Occipital lobe (tissue), 3 donors: ENCODE measurements at places on chromosomes 5 and 9.

GRCh38 chr9:128556926-128557634 is 4.7 kb downstream of the SPTAN1 start:
- no peak for DNase-seq

- DNase-seq = no peak
Measured at GRCh38 chr9:115593587-115594091, 475.7 kb upstream of the TNC start.

DNA sequence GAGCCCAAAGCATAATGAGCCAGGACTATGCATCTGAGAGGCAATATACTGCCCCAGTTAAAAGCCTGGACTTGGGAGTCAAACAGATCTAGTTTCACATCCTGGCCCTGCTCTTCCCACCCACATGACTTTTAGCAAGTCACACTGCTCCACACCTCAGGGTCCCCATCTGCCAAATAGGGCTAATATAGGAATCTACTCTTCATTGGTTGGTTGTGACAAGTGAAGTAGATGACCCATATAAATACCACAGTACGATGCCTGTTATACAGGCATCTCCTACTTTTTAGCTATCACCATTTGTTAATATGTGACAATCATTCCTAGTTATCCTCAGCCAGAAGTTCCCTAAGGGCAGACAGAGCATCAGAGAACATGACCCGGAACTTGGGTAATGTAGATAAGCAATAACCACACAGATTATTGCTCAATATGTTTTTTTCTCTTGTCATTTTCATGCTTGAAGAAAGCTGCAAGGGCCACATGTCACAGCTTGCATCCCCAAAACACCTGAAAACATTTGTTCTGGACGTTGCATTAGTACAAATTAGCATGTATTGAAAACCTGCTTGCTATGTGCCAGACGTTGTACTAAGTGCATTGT is 20.4 kb downstream of the ADAM19 start:
- DNase-seq = no peak

GRCh38 chr5:75510836-75511434 is 494 bp downstream of the CERT1 start:
- DNase-seq = peak; percentile 73

- peak; percentile 81 for DNase-seq
Measured at GRCh38 chr5:87944553-87945285, 323.9 kb downstream of the TMEM161B start.

DNA sequence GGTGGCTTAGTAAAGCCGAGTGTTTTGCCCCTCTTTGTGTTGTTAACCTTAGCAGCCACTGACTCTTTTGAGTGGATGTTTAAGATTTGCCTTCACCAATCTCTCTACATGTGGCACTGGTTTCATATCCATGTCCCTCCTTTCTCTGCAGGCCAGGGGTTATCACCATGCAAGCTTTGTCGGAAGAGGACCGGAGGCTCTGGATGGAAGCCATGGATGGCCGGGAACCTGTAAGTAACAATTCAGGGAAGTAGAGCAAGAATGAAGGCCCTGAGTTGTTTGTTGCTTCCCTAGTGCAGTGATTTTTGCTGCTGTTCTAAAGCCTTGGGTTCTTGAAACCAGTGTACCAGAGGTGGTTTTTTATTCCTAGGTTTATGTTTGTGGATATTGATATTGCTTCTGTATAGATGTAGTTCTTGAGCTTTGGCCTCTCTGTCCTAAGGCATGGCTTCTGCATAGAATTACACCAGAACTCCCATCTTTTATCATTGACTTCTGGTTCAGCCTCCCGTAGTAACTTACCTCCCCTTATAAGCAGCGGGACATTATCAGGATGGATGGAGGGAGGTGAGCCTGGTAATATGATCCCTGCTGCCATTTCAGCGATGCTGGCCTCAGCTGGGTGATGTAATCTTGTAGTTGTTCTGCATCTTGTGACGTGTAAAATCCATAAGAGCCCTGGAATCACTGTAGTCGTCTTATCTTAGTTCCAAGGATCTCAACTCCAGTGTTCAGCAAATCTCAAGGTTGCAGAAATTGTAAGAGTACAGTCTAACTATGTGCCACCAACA is 161.9 kb downstream of the ARHGAP26 start:
- DNase-seq = no peak

- DNase-seq = no peak
Measured at GRCh38 chr5:31130676-31131075, 62.8 kb upstream of the CDH6 start.

DNA sequence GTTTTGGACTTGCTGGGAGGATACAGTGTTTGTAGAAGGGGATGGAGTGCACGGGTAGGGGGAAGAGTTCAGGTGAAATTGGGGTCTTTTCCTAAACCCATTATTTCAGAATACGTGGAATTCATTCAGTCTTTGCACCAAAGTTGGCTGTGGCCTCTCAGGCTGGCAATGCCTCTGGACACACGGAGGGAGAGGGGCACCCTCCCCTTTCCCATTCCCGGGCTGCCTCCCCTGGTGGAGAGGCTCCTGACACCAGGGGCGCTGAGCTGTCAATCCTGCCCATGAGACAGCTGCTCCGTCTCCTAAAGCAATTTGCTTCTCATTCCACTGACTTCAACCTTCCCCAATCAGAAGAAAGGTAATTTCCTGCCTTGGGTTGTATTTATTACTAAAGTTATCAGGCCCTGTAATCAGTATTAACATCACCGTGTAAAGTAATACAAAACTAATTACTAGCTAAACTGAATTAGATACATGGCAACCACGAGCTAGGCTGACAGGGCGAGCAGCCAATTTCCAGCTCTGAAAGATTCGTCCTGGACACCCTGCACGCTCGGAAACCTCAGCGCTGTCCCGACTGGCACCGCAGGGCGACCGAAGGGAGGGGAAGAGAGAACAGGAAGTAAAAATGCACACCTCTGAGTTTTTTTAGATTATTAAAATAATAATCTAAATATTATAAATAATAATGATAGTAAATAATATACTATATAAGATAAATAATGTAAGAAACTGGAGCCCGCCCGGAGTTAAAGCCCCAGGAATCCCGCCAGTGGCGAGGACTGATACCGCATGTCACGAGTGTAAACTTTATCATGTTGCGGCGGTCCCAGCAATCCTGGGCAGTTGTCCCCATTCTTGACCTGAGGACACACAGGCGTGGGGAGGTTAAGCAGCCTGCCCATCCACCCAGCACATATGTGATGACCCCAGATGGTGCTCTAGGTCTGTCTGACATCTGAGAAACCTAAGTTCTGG is 6.9 kb upstream of the OLFM1 start:
- no peak for DNase-seq

- DNase-seq = no peak
Measured at GRCh38 chr5:62692946-62693713, 114.5 kb downstream of the LRRC70 start.

DNA sequence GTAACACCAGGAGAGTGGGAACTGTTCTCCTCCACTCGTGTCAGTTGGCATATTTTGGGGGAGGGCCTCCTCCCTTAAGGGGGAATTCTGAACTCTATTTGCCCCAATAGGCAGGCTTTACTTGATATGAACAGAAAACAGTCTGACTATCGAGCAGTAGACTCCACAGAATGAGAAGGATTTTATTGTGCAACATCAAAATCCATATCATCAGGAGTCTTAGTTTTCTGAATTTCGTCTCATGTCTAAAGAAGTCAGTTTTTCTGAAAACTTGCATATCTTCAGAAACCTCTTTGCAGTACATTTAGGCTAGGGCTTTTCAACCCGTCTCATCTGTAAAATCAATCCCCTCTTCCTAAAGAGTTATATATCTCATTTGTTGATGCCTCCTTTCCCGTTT is 96.2 kb downstream of the AUH start:
- no peak for DNase-seq

GRCh38 chr5:82073179-82073578 is 101.4 kb downstream of the ATG10 start:
- no peak for DNase-seq

- no peak for DNase-seq
Measured at GRCh38 chr9:2722715-2723114, 5.4 kb downstream of the KCNV2 start.

DNA sequence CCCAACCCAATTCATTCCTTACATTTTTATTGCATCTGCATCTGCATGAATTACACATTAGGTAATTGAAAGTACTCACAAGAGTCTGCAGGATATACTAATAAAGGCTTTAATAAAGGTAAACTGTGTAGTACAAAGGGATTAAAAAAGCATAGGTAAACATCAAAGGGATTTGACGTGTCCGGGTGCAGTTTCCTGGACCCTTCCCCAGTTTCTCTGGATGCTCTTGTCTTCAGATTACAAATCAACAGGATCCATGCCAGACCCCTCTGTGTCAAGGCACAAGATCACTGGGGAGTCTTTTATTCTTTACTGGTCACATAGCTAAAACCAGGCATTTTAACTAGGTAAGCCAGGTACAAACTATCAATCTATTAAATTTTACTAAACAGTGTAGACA is 177.2 kb upstream of the TYRP1 start:
- no peak for DNase-seq

DNA sequence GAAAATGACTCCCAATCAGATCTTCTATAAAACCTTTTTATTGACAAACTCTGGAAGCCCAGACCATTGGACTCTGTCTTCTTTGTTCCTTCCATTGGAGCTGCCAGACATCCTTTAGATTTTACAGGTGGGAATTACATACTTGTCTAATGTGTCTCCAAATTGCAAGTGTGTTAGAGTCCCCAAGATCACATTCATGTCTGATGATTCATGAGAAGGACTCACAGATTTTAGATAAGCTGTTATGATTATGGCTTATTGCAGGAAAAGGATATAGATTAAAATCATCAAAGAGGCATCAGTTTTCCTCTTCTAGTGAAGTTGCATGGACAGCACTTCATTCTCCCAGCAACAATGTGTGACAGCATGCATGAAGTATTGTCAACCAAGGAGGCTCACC is 70.4 kb downstream of the MUSK start:
- DNase-seq = no peak

- DNase-seq = no peak
Measured at GRCh38 chr9:70061776-70062175, 18.1 kb downstream of the MAMDC2 start.

DNA sequence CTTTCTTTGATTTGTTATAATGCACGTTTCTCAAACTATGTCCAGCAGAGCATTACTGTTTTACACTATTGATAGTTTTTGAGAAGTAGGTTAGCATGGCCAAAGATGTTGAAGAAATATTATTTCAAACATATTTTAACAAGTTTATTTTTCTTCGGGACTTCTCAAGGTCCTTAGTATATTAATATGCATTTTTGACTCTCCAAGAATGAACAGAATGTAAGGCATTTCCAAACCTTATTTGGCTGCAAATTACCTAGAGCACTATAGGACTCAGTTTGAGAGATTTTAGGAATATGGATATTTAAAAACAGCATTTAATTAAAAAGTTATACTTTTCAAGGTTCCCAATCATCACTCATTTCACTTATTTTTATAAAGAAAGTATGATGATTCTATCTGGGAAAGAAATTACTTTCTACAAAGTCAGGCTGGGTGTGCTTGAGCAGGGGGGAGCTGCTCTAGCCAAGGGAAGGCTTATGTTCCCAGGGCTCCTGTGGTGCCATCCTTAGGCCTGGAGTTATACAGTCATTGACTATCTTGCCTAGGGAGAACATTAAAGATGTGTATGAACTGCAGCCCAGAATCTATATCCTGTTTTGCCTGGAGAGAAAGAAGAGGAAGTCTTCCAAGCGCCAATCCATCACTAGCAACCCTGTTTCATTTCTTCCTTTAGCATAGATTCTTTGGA is 27.6 kb upstream of the NREP start:
- DNase-seq = no peak

DNA sequence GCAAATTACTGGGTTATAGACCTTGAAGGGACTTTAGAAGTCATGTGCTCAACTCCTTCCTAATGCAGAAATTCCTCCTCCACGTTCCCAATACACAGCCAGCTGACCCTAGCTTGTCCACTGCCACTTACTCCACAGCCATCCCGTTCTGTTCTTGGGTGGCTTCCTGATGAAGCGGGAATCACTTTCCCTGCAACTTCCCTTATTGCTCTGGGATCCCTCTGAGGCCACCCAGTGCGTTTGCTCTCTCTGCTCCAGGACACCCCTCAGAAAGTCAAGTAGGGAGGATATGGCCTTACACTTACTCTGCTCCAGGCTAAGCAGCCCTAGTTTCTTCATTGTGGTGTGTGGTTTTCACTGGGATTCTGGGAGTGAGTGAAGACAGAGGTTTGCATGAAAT is 55.5 kb downstream of the GALNT12 start:
- DNase-seq = no peak

GRCh38 chr5:147791181-147791580 is 8.7 kb upstream of the JAKMIP2 start:
- no peak for DNase-seq
